ENCODE measurements at places on chromosomes 6 and 20.

DNA sequence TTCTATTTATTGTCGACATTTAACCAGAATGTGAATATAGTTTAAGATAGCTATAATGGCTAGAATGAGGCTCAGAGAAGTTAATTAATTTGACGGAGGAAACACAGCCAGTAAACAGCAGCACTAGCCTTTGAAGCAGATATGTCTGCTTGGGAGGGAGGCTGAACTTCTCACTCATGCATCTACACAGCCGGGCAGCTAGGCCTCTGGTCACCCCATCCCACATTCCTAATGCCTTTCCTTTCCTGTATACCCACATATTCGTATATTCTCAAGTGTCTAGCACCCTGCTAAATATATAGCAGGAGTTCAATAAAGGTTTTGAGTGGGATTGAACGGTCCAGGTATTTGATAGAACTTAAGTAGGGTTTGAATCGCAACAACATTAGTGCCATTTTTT, 230.4 kb upstream of the PDE10A start:
- no peak for DNase-seq

- no peak for DNase-seq
Observed at GRCh38 chr6:55450005-55450404, 122.7 kb downstream of the GFRAL start.

- DNase-seq, result no peak
Observed at GRCh38 chr20:8749986-8750385, 318.9 kb upstream of the PLCB4 start.

DNA sequence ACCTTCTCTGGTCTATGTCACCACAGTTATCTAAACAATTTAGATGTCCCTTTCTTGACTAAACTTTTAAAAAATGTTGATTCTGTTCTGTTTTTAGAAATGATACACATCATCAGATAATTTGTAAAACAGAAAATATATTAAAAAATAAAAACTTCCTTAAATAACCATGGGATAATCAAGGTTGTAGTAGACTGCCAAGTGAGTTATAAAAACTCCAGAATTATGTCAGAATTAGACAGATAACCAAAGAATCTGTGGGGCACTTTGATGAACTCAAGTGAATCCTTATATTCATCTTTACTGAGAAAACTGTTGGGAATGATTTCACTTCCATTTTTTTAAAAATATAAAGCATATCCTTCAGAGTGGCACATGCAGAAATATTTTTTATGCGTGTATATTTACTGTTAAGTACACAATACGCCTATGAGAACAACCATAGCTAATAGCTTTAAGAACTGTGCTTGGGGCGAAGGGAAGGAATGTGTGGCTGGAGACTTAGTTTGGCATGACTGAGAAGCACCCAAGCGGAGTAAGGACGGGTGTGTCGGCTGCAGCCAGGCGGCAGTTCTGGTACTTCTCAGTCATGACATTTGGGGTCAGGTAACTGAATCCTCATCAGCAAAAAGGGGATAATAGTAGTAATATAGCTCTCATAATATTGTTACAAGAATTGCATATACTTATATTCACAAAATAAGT, 604.7 kb upstream of the CITED2 start:
- DNase-seq, result no peak

DNA sequence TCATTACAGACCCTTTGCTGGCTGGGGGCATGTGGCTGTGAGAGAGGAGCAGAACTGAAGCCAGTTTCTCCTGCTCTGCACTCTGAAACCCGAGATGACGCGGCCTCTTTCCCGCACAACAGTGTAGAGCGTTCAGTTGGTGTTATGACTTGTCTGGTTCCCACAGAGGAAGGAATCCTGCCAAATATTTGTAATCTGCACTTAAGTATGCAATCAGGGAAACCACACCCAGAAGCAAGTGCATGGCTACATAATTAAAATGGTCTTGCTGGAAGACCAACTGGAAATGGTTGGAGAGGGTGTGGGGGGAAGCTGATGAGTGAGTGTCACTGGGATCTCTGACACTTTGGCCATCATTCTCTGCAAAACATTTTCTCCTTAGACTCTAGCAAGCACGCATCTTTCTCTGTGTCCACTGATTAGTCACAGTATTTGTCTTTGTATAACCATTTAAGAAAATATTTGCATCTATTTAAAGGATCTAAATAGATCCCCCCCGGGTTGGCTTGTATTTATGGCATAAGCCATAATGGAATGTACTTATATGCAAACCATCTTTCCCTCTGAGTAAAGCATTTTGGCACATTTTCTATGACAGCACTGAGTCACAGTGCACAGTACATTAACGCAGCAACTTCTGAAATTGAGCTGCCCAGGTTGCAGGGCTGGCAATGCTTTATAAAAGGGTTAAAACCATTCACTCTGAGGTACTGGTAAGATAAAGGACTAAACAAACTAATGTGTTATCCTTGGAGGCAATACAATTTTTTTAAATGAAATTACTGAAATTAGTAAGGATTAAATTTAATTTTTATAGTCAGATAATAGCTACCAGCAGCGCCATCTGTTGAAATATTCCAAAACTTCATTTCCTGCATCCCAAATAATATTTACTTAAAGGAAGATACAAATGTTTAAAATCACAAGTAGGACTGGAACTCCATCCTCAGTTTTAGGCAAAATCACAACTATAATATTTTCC, 76.7 kb downstream of the FOXC1 start:
- DNase-seq, result no peak

GRCh38 chr6:88089708-88090107, 42.1 kb downstream of the SPACA1 start:
- no peak for DNase-seq

DNA sequence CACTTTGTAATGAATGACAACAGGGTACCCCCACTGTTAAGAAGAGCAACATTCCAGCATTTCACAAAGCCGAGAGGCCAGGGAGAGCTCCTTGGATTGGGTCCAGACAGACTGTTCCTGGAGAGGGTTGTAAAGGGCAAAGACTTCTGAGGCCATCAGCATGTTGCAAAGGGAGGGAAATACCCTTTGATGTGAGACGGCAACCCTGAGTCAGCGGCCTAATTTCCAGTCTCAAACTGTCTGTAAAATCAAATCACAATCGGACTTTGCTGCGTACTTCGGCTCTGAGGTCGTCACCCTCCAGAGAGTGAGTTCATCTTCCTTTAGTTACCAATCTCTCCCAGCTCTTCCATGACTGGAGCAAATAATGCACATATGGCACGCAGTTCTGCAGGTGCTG, 101.0 kb upstream of the DTNBP1 start:
- no peak for DNase-seq

GRCh38 chr20:36119537-36119936, 35.0 kb upstream of the EPB41L1 start:
- no peak for DNase-seq

DNA sequence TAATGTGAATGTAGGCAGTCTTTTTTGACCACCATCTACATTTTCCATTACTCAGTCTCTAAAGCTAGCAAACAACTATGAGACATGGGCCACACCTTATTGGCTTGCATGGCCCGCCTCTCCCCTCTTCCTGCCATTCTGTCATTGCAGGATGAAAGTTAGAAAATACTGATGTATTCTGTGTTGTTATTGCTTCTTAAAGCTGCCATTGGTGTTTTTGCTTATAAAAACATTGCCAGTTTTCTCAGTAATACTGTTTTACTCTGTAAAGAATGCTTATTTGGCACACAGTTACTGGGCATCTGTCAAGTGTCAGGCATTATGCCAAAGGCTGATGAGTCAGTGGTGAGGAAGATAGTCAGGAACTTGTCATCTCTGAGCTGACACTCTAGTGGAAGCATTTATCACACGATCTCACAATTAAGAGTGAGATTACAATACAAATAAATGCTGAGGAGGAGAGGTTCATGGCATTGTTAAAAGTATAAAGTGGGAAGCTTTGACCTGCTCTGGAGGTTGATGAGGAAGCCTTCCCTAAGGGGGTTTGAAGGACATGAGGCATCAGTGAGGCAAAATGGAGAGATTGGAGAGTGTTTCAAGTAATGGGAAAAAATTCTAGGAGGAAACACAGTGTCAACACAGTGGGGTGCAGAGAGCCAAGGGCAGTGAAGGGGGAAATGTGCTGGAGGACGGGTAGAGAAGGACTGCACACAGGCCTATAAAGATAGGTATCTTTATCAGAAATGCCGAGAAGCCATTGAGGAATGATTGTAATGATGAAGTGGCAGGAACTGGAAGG, 14.7 kb downstream of the KLHL32 start:
- no peak for DNase-seq

DNA sequence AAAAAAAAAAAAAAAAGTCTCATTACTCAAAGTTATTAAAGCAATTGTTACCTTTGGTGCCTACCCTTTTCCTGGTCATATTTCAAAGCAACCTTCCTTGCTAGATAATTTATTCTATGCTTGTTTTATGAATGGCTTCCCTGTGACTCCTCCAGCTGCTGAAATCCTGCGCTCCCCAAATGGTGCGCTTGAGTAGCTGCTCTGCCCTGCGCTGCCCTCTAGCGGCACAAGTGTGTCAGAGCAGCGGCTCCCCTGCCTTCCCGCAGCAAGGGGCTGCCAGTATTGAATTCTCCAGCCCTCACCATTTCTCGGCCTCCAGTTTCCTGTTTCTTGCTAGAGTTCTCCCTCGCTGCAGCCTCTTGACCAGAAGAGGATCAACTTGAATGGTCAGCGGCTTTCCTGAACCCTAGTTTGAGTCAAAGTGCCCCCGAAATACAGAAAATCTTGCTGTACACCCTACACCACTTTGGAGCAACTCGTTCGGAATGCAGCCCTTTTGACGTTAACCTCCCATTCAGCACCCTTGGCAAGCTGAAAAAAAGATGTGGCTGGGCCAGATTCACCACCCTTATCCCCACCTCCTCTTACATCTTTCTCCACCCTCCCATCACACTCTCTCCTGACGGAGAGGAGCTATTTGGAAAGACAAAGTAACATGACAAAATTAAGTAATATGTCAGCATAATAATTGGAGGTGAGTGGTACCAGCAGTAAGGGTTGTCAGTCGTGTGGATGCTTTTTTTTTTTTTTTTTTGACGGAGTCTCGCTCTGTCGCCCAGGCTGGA, 60.4 kb upstream of the KLHL31 start:
- DNase-seq, result peak; percentile 25

- DNase-seq, result no peak
Observed at GRCh38 chr20:54172532-54172855, 1.3 kb downstream of the CYP24A1 start.

DNA sequence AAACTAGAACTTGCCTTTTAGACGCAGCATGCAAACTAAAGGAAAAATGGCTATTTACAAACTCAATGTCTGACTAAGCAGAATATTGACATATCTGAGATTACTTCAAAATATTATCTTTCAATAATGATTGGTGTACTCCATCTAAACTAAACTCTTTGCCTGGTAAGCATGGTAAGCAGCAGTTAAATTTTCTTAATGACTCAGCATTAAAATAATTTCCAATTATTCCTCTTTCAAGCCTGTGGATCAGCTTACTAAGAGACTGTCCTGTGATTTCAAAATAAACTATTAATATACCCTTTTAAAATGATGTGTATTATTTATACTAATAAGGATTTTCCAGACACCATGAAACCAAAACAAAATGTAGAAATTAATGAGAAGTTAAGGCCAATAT, 226.8 kb upstream of the THEMIS start:
- DNase-seq, result no peak

DNA sequence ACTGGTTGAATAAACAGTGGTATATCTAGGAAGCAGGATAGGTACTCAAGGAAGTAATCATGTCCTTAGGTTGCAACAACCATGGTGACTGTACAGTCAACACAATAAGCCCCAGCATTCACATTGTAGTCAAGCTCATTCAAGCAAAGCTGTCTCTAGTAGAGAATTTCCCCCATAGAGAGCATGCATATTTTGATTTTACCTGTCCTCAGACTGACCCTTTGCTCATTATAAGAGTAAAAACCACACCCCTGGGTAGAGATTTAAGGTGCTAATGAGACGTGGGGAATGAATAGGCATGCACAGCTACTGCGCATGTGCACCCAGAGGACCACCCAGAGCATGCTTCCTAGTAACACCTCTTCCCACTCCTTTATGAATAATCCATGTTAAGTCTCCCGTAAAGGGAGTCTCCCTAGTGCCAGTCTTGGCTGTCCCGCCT, 6.1 kb upstream of the RNF8 start:
- no peak for DNase-seq

GRCh38 chr6:155263373-155264063, at the start of gene CLDN20:
CLDN20 (plus strand) TSS chr6:155264013; CDS start chr6:155275720, 11,707 bp downstream.
- no peak for DNase-seq

DNA sequence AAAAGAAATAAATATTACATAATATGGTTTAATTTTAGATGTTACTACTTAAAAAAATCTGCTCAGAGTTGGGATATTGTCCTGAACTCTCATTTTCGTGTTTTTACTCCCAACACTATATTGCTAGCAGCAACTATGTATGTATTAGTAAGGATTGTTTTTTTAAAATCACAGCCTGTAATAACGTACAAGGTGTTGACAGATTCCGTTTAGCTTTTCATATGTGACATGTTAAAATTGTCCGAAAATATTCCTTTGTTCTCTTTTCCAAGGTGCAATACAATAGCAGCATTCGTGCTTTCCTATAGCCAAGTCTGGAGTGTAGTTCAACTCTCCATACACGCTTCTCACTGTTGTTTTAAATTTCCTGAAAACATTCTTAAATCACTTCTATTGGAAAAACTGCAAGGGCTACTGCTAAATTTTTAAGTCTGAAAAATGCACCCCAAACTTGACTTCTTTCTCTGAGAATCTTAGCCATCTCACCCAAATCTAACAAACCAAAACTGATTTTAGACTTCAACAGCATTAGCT, 59.0 kb upstream of the HFE start:
- no peak for DNase-seq

GRCh38 chr20:3245156-3245555, 6.2 kb upstream of the SLC4A11 start:
- DNase-seq, result no peak

DNA sequence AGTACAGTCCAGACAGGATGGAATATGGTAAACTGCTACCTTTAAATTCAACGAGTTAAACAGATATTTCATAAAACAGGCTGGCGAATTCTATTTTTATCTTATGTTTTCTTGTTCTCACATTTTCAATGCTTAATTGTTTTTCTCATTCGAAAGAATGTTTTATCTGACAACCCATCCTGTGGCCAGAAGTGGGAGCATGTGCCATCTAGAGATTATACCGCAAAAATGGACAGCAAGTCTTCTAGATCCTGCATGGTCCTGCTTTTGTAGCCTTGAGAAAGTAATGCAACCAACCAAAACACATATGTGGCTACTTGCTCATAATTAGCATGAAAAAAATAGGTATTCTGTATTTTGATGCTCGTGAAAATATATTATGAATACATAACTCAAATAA, 30.7 kb downstream of the TUBB2B start:
- DNase-seq, result no peak

- no peak for DNase-seq
Observed at GRCh38 chr6:132167929-132168892, 217.0 kb upstream of the CCN2 start.

DNA sequence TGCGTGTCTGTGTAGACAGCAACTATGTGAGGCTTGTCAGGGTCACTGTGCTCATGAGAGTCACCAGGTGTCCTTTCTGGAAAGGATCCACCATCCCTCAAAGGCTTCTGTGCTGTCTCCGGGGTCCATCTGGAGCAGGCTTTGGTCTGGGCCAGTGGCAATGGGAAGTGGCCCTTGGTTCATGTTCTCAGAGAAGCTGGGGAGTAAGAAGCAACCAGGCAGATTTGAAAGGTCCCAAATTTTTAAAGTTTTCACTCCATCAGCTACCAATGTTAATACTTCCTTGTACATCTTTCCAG, 68.2 kb downstream of the GCNT2 start:
- no peak for DNase-seq

All from NCI-H1417 treated with DMSO at 0.1 percent for 48 hours (cell line).